ENCODE measurements at places on chromosomes 5 and 9.

GRCh38 chr5:169914766-169915165 is 65.5 kb downstream of the INSYN2B start:
- no peak for DNase-seq

GRCh38 chr5:178426326-178427130 is 163.7 kb downstream of the COL23A1 start:
- no peak for DNase-seq

- DNase-seq = no peak
Observed at GRCh38 chr5:88826646-88827585, 56.1 kb downstream of the MEF2C start.

- no peak for DNase-seq
Observed at GRCh38 chr9:121601194-121601593, 50.2 kb upstream of the DAB2IP start.

DNA sequence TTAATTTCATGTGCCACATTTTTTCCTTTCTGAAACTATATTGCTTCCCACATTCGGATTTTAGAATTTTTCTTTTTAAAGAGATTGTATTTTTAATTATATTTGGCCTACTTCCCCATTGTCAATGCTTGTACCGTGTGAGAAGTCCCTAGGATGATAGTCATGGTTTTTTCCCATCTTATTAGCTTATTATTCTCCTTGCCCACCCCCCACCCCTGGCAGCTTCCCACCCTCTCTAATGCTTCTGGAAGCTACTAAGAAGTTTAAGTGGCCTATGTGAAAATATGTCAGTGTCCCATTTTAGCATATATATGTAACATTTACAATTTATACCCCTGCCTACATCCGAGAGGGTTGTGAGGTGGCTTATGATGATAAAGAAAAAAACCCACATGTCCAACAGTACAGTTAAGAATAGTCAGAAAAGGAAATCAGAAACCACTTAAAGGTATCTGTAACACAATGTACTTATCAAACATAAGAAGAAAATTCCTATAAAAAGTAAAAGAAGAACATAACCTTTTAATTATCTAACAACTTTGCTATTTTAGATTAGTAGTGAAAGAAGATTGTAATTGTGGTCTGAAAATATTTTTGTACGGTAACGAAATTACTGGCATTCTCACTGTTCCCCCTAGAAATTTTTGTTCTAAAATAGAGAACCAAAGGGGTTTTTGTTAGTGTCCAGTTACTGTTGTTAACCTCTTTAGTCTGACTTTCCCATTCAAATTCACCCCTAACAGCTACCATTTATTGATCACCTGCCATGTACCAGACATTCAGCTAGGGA is 62.1 kb downstream of the SLC44A1 start:
- no peak for DNase-seq

- DNase-seq = no peak
Observed at GRCh38 chr5:137016783-137017324, 482.3 kb downstream of the SPOCK1 start.

- DNase-seq = no peak
Observed at GRCh38 chr9:114501796-114502682, 3.2 kb downstream of the WHRN start.

DNA sequence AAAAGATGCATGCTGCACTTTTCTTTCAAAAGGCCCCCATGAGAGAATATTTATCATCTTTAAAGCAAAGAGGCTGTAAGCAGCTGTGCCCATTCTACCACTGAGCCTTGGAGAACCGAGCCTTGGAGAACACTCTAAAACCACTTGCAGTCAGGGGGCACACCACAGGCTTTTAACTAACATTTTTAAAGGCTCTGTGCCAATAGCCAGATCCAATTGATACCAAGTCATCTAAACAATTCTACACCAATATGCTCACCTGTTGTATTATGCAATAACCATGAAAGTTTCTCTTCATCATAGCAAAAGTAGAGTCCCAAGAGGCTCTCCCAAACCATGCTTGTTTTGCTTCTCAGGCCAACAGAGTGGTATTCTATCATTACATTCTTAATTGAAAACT is 1090.5 kb upstream of the SEMA6A start:
- DNase-seq = no peak

GRCh38 chr9:14945351-14945750 is 35.1 kb upstream of the FREM1 start:
- DNase-seq = no peak

GRCh38 chr9:4297786-4298254 is 2.0 kb downstream of the GLIS3 start:
- DNase-seq = no peak

DNA sequence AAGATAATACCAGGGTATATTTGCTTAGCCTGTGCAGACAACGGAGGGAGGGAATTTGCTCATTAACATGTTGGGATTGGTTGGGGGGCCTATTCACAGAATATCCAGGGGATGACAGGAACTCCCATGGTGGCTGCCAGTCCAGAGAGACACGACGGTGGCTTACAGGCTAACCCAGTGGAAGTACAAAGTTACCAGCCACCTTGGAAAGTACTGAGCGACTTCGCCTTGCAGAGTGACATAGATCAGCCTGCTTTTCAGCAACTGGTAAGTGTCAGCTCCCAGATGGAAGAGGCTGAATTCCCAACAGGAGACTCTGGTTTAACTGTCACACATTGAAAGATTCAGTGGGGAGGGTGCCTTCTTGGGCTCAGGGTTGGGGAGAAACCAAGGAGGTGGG is 7.9 kb downstream of the ISL1 start:
- no peak for DNase-seq

GRCh38 chr5:98308960-98309359 is 464.5 kb upstream of the RGMB start:
- no peak for DNase-seq

- DNase-seq = no peak
Observed at GRCh38 chr9:68819065-68819464, 114.0 kb downstream of the PIP5K1B start.

DNA sequence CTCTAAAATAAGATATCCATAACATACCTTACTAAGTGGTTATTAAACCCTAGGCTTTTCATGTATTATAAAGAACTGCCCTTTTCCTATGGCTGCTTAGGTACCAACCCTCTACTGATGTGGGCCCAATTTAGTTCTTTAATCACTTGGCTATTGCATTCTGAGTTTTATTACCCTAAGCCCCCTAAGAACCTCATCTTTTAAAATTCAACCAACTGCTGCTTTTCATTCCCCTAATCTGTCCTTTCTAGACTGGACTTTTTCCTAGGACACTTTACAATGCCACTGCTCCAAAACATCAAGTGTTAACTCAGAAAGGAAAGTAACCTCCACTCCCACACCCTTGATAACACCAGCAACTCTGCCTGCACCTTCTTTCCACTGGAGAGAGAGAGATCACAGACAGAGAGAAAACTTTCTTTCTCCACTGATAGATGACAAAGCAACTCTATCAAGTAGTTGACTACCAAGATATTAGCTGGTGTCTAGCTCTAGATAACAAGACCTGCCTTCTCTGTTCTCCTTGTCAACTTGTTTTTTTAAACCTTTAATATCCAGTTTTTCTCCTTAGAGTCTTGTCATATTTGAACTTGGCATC is 27.3 kb downstream of the ELL2 start:
- DNase-seq = no peak

- DNase-seq = peak; percentile 23
Observed at GRCh38 chr9:114026335-114026734, 51.8 kb downstream of the AMBP start.

DNA sequence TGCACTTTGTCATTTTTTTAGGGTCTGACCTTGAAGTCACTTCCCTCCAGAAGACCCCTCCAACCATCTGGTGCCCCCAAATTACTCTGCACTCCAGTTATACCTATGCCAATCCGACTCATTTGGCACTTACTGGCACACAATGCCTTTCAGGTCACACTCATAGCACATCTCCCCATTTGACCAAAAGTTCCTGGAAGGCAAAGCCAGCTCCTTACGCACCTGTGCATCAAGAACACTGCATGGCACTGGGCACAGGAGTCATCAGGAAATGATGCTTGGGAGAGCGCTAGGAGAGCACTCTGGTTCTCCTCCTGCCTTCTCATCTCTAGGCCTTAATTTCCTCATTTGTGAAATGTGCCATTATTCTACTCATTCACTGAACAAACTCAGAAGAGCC is 2.9 kb downstream of the TNIP1 start:
- no peak for DNase-seq

DNA sequence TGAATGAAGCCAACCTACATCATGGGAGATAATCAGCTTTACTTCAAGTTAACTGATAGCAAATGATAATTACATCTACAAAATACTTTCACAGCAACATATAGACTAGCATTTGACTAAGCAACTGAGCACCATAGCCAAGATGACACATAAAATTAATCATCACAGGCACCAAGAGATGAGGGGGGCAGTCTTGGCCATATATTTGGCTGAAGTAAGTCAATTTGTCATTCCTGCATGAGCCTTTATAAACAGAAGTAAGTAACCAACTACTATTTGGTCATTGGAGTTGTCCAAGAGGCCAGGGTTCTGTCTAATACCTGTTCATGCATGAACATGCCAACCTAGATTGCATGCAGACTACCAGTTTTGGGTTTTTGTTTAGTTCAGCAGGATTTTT is 53.6 kb downstream of the PDCD1LG2 start:
- DNase-seq = no peak

DNA sequence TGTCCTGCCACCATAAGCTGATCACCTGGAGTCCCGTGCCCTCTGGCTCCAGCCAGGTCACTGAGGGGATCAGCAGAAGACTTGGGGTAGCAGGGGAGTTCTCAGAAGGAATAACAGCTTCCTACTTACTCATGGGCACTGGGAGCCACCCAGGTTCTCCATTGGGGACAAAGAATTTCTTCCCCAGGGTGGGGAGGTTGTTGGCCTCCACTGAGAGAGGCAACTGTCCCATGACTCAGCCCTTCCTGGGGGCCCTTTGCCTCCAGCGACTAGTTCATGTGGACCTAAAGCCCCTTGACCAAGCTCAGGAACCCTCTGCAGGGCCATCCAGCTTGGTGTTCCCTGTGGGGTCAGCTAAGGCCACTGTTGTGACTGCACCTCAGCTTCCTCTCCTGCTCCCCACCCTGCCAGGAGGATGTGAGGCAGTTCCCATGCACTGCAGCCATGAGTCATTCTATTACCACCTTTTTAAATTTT is 175.0 kb downstream of the AUH start:
- DNase-seq = no peak

DNA sequence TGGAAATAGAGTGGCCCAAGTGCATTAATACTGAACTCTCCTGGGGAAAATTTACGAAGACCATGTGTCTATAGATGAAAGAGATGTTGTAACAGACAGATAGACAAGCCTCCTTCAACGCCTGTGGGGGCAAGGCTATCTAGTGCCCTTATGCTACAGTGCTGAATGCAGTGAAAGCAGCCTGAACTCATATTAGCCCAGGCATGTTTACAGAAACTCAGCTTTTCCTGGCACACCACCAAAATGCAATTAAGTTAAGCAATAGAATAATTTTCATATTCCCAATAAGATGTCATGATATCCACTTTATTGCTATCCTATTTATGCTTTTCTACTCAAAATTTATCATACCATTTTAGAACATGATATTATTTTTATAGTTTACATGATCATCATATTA is 277.0 kb downstream of the DIRAS2 start:
- DNase-seq = no peak

GRCh38 chr5:43008363-43009153 is 31.6 kb downstream of the ANXA2R start:
- peak; percentile 90 for DNase-seq

- no peak for DNase-seq
Observed at GRCh38 chr9:126986506-126986951, 71.9 kb downstream of the RALGPS1 start.

- no peak for DNase-seq
Observed at GRCh38 chr9:95874989-95875304, 544 bp upstream of the ERCC6L2 start.

DNA sequence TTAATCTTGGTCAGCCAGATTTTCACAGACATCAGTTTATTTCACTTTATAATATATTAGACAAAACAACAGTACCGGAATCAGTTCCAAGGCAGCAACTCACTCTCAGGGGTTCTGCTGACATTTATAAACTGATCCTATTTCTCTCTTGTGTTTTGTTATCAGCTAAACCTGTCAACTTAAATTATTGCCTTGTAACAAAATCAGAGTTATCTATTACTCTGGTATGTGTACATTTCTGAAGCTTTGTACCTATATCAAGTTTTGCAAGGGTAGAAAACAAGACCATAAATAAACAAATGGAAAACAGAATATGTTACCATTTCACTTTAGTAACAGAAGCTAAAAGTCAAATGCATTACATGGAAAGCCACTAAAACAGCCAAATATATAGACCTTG is 122.1 kb downstream of the SIL1 start:
- DNase-seq = no peak

DNA sequence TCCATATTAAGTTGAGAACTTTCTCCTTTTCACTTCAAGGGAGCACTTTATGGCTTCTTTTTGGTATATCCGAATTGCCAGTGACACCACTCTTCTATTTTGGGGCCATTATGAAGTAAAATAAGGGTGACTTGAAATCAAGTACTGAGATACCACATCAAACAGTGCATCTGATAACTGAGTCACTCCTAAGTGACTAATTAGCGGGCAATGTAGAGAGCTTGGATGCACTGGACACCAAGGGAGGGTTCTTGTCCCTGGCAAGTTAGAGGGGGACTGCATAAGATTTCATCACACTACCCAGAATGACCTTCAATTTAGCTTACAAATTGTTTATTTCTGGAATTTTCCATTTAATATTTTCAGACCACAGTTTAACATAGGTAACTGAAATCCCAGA is 813.9 kb upstream of the CDH10 start:
- DNase-seq = no peak

- no peak for DNase-seq
Observed at GRCh38 chr5:59506285-59506877, 387.1 kb downstream of the PDE4D start.

GRCh38 chr5:127518319-127518621 is 830 bp downstream of the PRRC1 start:
- DNase-seq = no peak
